Motor neuron (in vitro differentiated cells): ENCODE measurements at places on chromosomes 1 and 21. TPM values are rescaled to one million over a fixed set of nuclear protein-coding genes. Genes with fewer than 3 reads are reported as not detected.
A peak's percentile ranks its signal among the peaks of the same experiment; 100 is the strongest.

- peak; percentile 88 for ATAC-seq
Measured at GRCh38 chr1:229388897-229389580, 44.9 kb downstream of the ACTA1 start.

DNA sequence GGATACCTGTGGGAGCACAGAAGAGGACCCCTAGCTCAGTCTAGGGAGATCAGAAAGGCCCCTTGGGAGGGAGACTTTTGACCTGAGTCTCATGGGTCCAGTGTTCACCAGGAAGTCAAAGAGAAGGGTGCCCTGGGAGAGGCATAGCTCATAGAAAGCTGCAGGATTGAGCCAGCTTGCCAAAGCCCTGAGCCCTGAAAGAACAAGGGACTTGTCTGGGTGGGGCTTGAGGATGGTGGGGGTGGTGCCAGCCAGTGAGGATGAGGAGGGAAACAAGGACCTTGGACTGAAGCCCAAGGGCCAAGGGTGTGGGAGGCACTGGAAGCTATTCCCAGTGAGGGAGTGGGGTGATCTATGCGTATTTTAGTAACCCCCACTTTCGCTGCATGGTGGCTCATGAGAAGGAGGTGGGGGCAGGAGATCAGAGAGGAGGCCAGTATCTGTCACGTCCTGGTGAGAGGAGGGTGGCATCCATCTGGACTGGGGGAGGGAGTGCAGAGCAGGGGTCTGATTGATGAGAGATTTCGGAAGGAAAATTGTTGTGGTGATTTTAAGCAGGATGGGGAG lies 28.4 kb downstream of the DMBX1 start:
- ATAC-seq = no peak

DNA sequence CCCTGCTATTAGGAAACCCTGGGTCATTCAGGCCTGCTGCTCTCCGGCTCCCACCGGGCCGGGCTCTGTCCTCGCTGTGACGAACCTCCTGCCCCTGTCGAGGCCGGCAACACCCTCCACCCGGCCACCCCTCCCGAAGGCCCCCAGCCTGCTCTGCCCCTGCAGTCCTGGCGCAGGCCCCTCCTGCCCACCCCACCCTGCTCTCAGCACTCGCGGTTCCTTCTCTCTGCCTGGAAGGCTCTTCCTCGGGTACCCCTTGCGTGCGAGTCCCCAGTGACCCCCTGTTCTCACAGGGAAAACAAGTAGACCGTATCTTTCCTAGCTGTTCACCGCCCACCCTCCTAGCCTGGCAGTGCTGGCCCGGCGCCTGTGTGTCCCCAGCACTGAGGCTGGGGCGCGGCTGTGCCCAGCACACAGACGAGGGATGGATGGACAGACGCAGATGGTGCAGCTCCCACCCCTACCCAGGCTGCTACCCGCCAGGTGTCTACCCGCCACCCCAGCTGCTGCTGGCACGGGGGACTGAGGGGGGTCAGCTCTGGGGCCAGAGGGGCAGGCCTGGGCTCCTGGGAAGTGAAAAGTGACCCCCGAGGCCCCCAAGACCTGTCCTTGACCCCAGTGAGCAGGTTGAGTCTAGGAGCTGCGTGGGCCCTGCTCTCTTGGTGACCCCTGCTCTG lies 3.1 kb upstream of the VWA1 start:
- peak; percentile 1 for ATAC-seq

- ATAC-seq = no peak
Measured at GRCh38 chr1:152976688-152977087, 6.2 kb downstream of the SPRR4 start.

DNA sequence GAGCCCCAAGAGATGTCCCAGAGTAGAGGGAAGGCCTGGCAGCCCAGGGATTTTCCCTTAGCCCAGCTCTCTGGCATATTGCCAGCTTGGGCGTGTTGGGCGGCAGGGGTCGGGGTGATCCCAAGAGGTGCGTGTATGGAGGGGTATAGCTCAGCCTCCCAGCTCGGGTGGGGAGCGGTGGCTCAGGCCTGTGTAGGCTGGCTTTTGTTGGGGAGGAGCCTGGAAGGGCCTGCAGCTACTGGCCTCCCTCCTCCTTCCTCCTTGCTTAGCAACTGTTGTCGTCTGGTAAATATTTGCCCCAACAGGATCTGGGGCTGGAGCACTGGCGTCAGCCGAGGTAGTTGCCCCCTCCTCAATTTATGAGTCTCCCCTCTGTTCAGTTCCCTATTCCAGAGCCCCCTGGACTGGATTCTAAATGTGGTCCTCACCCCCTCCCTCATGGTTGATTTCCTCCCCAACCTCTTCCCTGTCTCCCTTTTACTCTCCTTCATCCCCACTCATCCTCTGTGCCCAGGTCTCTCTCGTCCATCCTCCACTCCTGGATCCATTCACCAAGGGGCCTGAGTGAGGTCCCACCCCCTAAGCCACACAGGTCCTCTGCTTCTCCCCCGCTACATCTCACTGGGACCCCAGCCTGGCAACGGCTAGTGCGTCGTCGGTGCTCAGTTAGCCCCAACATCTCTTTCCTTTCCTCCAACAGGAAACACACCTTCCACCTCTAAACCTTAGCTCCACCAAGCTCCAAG lies 10.3 kb upstream of the LMNA start:
- ATAC-seq = peak; percentile 60

DNA sequence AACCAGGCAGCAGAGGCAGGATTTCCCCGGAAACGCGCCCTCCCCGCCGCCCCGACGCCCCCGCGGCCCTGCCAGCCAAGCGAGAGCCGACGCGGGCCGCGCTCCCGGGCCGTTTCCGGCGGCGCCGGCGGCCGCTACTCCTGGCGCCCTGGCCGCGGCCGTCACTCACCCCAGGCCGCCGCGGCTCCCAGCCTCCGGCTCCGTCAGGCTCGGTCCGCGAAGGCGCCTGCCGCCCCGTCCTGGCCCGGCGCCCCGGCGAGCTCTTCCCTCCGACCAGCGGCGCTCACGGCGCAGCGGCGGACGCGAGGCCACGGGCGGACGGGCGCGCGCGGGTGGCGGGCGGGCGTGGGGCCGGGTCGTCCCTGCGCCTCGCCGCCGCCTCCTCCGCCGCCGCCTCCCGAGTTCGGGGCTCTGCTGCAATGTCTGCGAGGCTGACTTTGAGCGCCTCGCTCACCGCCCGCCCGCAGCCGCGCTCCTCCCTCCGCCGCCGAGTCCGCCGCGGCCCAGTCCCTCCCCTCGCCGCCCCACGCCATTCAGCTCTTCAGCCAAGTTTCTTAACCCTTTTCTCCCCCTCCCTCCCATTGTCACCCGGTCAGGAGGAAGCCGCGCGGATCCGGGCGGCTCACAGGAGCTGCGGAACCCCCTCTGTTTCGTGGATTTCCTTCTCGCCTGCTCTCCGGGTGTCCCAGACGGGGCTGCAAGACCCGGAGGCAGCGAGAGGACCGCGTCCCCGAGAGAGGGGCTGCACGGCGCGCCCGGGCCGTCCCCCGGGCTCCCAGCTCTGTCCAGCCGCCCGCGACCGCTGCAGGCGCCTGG lies at the start of gene NRIP1:
Gene NRIP1 (minus strand): TSS at position 425 of the 816 bp plus-strand sequence. CDS start 96,808 bp downstream, outside the sequence.
- peak; percentile 87 for ATAC-seq

- ATAC-seq = no peak
Measured at GRCh38 chr1:230028602-230029223, 38.3 kb upstream of the GALNT2 start.

DNA sequence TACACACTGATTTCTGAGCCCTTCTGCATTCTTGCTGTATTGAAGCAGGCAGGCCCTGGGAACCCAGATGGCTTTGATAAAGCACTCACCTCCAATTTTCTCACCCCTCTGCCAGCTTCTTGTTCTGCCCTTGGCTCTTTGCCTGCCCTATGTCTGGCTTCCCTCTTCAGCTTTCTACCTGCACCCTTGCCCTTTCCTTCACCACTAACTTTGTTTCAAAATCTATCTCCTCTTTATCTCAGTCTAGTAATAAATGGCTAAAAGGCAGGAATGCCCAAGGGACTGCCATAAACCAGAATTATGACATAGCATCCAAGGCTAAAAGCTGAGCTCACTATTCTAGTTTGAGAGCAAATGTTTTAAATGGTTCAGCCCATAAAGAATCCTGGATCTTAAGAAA lies 178.7 kb downstream of the TNR start:
- ATAC-seq = peak; percentile 13

- ATAC-seq = no peak
Measured at GRCh38 chr1:5972198-5972520, 20.1 kb downstream of the NPHP4 start.

DNA sequence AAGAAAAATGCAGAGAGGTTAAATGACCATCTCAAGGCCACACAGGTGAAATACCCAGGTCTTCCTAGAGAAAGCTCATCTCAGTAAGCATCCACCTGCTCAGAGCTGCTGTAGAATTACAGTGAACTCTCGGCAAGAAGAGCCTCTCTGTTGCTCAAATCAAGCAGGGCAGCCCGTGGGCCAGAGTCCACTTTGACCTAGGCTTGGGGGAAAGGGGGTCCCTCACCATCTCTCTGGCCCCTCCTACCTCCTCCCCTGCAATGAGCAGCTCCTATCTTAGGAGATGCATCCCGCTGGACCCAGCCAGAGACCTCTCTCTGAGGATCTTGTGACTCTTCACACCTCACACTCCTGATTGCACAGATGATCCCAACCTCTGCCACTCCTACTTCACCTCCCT lies 364.7 kb downstream of the PTPRU start:
- no peak for ATAC-seq

DNA sequence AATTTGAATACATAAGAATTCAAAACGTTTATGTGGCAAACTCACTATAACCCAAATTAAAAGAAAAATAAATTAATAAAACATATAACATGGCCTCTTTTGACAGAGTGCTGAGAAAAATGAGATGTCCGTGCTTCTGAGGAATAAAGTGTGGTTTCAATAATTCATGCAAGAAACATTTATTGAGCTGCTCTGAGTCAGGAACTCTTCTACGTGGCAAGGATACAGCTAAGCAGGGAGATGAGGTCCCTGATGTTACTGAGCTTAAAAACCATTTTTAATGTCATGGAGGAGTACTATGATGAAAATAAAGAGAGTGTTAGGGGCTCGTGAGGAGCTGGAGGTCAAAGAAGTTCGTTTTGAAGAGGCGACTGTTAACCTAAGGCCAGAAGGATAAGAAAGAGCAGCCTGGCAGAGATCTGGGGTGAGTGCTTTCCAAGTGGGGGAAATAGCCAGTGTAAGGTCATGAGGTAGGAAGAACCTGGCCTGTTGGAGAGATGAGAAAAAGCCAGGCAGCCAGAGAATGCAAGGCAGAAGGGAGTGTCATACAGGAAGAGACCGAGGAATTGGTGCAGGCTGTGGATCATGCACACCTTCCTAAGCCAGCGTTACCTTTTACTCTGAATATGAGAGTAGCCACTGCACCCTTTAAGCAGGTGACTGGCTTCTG lies 182.2 kb upstream of the DUSP10 start:
- peak; percentile 45 for ATAC-seq

DNA sequence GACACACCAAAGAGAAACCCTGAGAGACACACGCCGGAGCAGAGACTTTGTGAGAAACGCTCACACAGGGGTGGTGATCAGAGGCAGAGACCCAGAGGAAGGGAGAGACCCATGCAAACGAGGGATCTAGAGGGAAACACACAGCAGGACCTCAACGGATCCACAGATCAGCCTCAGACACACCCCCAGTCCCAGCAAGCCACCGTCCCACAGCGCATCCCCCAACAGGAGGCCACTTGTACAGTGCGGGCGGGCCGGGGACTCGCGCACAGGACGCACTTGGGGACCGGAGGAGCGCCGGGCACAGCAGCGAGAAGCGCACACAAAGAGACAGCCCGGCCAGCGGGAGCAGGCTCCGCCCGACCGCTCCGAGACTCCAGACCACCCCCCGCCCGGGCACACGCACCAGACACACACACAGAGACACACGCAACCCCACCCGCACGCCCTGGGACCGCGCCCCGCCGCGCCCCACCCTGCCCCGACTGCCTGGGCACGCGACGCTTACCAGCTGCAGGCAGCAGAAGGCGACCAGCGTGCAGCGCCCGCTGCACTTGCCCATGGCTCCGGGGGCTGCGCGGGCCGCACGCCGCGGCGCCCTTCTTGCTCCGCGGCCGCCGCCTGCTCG lies 587 bp downstream of the NKAIN1 start:
- ATAC-seq = peak; percentile 59

GRCh38 chr1:17209430-17209829 lies 4.5 kb downstream of the PADI1 start:
- no peak for ATAC-seq

DNA sequence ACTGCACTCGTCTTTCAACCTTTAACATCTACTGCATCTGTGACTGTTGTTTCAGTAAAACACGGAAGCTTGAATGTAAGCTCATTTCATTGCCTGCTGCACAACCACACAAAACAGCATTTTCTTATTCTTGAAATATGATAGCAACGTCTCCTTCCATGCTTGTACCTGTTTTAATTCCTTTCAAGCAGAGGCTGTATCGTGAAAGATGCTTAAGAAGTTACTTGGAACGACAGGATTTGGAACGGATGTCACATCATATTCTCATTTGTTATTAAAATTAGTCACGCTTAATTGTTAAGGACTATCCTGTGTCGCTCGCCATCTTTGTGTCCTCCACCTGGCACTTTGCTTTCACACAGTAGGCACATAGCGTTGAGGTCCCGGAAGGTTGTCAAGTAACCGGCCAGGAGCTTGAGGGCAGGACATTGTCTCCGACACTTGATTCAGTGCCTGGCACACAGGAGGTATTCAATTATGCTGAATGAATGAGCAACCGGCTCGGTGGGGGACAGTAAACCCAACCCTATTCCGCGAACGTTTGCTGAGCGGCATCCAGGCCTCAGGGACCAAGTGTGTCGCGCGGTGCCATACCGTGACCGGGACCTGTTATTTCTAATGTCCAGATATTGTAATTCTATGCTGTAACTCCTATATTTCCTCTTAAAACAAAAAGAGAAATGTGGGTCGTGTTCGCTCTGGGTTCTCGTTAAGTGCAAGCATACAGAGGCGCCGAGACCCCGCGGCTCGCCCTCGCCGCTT lies 499 bp upstream of the SH3GLB1 start:
- ATAC-seq = peak; percentile 60

CGN gene
- 3.3 and 3.9 TPM in 2 replicates for total RNA-seq

PLXNA2 gene
- 46.6 and 50.5 TPM in 2 replicates for total RNA-seq

AK4 gene
- 25.6 and 26.3 TPM in 2 replicates for total RNA-seq

BRINP3 gene
- 21.0 and 26.8 TPM in 2 replicates for total RNA-seq

KDF1 gene
- total RNA-seq = 0.18 and 0.41 TPM in 2 replicates

CLEC20A gene
- total RNA-seq = 0.31 TPM in 1 of 2 replicates, not detected in the other

KIF17 gene
- total RNA-seq = 0.31 and 0.43 TPM in 2 replicates

ADORA3 gene
- total RNA-seq = 0.93 TPM in 1 of 2 replicates, not detected in the other

C1orf115 gene
- total RNA-seq = 1.5 and 1.7 TPM in 2 replicates

CRYAA gene
- total RNA-seq = not detected in 2 replicates
